ENCODE measurements at places on chromosomes 5 and 9. TPM values are rescaled to one million over a fixed set of nuclear protein-coding genes. Genes with fewer than 3 reads are reported as not detected.

- DNase-seq = no peak
- H3K27me3 ChIP-seq = no peaks in the 10 kb centered on the region
- H3K4me3 ChIP-seq = no peak overlapping the region
- H3K27ac ChIP-seq = no peak overlapping the region
These were observed 325.7 kb downstream of the SLF1 start for GRCh38 chr5:94944160-94944559.

- DNase-seq = no peak
- no peaks in the 10 kb centered on the region for H3K27me3 ChIP-seq
- no peak overlapping the region for H3K27ac ChIP-seq
- no peak overlapping the region for H3K4me3 ChIP-seq
- no peaks in the 10 kb centered on the region for H3K36me3 ChIP-seq
These were observed 407.4 kb downstream of the HCN1 start for GRCh38 chr5:45288746-45289145.

DNA sequence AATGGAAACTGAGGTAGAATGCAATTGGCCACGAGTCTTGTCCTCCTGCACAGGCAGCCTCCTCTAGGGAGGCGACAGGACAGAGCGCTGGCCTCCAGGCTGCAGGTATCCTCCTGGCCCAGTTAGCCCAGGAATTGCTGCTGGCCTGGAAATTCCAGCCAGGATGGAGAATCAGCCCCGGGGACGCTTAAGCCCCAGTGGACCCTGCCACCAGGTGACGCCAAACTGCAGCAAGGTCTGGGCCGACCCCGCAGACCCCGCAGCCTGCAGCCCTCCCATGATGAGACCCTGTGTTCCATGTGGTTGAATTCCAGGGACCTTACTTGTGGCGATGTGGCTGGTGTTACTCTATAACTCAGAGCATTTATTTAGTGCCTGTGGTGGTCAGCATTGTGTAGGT, 7.3 kb downstream of the CACFD1 start:
- H3K4me1 ChIP-seq = no peaks in the 10 kb centered on the region
- no peaks in the 10 kb centered on the region for H3K27me3 ChIP-seq
- H3K36me3 ChIP-seq = no peaks in the 10 kb centered on the region
- no peak for DNase-seq
- no peak overlapping the region for H3K4me3 ChIP-seq

The FBXO10 gene
- 10.2 TPM for total RNA-seq

- DNase-seq = no peak
- no peaks in the 10 kb centered on the region for H3K27me3 ChIP-seq
- H3K36me3 ChIP-seq = no peaks in the 10 kb centered on the region
- no peaks in the 10 kb centered on the region for H3K4me1 ChIP-seq
- no peak overlapping the region for H3K27ac ChIP-seq
These were observed 3.5 kb downstream of the TAF1L start for GRCh38 chr9:32631991-32632390.

GRCh38 chr5:157546456-157547100, 29.0 kb downstream of the ADAM19 start:
- no peaks in the 10 kb centered on the region for H3K27me3 ChIP-seq
- no peak for DNase-seq
- no peaks in the 10 kb centered on the region for H3K36me3 ChIP-seq
- no peak overlapping the region for H3K4me3 ChIP-seq
- H3K27ac ChIP-seq = no peak overlapping the region

GRCh38 chr9:132970324-132971062, 8.0 kb upstream of the GFI1B start:
- peaks cover 3% of the 10 kb centered on the region for H3K4me1 ChIP-seq
- H3K36me3 ChIP-seq = no peaks in the 10 kb centered on the region
- no peak overlapping the region for H3K4me3 ChIP-seq
- H3K27ac ChIP-seq = peak overlapping the region; percentile 73
- DNase-seq = peak; percentile 44
- peaks cover 11% of the 10 kb centered on the region for H3K27me3 ChIP-seq

GRCh38 chr5:77847814-77848290, 71.7 kb upstream of the TBCA start:
- no peaks in the 10 kb centered on the region for H3K4me1 ChIP-seq
- no peaks in the 10 kb centered on the region for H3K36me3 ChIP-seq
- H3K4me3 ChIP-seq = no peak overlapping the region
- DNase-seq = no peak

DNA sequence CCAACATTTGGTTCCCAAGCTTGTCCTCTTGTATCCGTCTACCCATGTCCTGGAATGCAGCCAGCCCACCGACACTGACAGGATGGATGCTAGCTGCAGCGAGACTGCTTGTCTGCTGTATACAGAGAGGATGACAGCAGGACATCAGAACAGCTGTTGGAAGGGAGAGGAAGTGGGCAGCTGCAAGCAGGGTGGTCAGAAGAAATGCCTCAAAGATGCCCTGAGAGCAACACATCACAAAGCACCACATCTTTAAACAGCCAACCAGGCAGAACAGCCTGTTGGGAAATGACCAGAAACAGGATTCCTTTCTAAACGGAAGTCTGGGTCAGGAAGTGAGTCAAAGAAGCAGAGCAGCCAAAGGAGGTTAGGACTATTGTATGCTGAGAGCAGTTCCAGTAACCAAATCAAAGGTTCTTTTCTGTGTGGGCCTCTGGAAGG, 219.1 kb downstream of the NDUFS4 start:
- peaks cover 3% of the 10 kb centered on the region for H3K36me3 ChIP-seq
- H3K4me3 ChIP-seq = no peak overlapping the region
- peaks cover 7% of the 10 kb centered on the region for H3K4me1 ChIP-seq
- no peak overlapping the region for H3K27ac ChIP-seq
- no peaks in the 10 kb centered on the region for H3K27me3 ChIP-seq
- DNase-seq = no peak

The KIAA0825 gene
- 4.5 TPM for total RNA-seq

The ZNF462 gene
- 27.5 TPM for total RNA-seq

The NNT gene
- 102 TPM for total RNA-seq

The FAM151B gene
- 2.7 TPM for total RNA-seq

DNA sequence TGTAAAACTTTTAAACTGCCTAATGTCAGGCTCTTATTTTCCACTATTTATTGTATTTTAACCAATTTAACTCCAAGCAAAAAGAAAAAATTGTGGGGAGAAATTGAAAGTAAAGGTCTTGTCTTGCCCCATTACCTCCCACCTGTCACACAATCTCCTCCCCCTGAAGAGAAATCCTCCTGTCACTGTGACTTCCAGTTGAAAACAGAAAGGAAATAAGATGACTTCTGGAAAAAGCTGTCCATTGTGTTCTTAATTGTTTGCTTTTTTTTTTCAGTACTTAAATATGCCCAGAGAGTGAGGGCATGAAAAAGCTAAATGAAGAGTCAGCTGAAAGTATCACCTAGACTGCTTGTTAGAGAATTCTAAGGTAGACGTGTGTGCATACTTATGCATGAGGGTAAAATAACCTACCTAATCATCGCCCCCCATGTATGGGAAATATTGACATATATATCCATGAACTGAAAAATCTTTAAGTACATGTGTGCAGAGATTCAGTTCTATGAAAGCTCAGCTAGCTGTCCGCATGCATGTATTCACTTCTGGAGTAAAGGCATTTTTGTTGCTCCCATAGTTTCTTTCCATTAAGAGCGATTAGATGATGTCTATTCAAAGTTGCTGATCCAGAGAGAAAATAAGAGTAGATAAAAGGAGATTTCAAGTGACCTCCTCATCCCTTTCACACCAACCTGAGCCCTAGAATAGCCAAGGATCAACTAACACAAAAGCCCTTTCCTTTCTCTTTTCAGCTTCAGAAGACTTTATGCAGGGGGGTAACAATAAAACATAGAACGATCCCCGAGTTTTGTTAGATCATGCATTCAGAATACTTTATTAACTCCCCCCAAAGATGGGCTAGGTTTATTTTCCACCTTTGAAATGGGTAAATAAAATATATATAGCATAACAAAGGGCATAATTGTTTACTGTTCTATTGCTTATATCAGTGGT, 5.3 kb downstream of the NR2F1-AS1 start:
- no peak overlapping the region for H3K4me3 ChIP-seq
- H3K27ac ChIP-seq = no peak overlapping the region
- DNase-seq = no peak
- H3K27me3 ChIP-seq = peaks cover 100% of the 10 kb centered on the region

- H3K36me3 ChIP-seq = no peaks in the 10 kb centered on the region
- no peak overlapping the region for H3K4me3 ChIP-seq
- no peak for DNase-seq
- H3K4me1 ChIP-seq = peaks cover 18% of the 10 kb centered on the region
- H3K27me3 ChIP-seq = no peaks in the 10 kb centered on the region
These were observed 28.0 kb downstream of the CCNJL start for GRCh38 chr5:160284291-160284873.

DNA sequence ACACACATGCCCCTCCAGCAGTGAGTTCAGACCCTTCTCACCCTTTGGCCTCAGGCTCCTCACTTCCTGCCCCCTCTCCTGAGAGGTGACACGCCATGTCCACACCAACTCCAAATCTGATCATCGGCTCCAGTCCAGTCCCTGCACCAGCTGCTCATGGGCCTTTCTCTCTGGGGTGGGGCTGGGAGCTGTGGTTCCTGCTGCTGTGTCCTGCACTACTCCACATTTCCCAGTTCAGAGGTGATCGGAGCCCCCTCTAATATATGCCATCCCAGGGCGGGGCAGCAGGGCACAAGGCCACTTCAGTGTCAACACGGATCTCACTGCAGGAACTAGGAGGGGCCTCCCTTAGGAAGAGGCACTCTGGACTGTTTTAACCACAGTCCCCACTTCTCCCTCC, 91.5 kb downstream of the ADAMTS2 start:
- H3K4me1 ChIP-seq = no peaks in the 10 kb centered on the region
- no peaks in the 10 kb centered on the region for H3K27me3 ChIP-seq
- DNase-seq = no peak
- H3K36me3 ChIP-seq = no peaks in the 10 kb centered on the region
- H3K27ac ChIP-seq = no peak overlapping the region

DNA sequence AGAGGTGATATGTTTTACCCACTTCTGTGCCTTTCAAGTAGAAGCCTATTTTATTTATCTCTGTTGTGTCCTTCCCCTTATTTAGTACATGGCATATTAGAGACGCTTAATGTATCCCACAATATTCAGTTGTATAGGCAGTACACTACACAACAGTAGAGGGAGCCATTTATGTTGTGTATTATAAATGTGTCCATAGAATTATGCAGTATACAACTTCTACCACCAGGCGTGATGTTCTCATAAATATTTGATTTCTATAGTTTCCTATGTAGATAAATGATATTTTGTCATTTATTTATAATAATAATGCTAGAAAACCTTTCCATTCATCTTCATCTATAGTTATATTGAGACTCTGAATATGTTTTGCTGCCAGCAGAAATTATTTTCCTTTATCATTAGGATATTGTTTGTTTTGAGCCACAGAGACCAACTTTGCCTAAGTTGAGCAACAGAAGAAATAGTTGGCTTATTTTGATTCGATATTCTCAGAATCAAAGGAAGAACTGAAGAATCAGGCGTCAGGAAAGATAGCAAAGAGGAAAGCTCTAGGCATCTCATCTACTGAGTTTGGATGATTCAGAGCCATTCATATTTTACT, 81.7 kb downstream of the ADAMTS19 start:
- no peaks in the 10 kb centered on the region for H3K36me3 ChIP-seq
- H3K4me3 ChIP-seq = no peak overlapping the region
- no peak for DNase-seq

The IRX2 gene
- total RNA-seq = 6.0 TPM

The TMEM8B gene
- total RNA-seq = 12.3 TPM

DNA sequence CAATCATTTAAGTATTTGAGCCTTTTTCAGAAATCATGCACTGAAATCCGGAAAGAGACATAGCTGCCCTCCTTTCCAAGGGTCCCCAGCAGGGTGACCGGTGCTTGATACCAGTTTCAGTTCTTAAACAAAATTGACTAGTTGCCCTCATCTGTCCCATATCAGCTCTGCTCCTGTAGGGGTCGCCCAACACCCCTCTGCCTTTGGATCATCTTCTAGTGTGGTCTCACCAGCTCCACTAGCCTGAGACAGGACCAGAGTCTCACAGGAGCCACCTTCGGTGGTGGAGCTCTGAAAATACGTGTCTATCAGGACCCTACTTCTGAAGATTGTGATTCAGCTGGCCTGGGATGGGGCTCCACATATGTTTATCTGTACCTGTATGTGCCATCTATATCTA, 428.2 kb downstream of the ENC1 start:
- no peak for DNase-seq
- no peak overlapping the region for H3K4me3 ChIP-seq
- no peak overlapping the region for H3K27ac ChIP-seq
- H3K27me3 ChIP-seq = no peaks in the 10 kb centered on the region
- H3K36me3 ChIP-seq = no peaks in the 10 kb centered on the region

All from hepatocyte (in vitro differentiated cells).